NCI-H1417 treated with DMSO at 0.1 percent for 48 hours (cell line): ENCODE measurements at places on chromosomes 13 and 19.
A peak's percentile ranks its signal among the peaks of the same experiment; 100 is the strongest.

GRCh38 chr13:46126552-46127357 lies 21.9 kb upstream of the CPB2 start:
- DNase-seq = no peak

GRCh38 chr13:98105929-98106336 lies 37.0 kb upstream of the FARP1 start:
- no peak for DNase-seq

- no peak for DNase-seq
Observed at GRCh38 chr19:1615156-1615765, 10.0 kb upstream of the UQCR11 start.

- DNase-seq = no peak
Observed at GRCh38 chr13:46858163-46858562, 38.7 kb downstream of the HTR2A start.

DNA sequence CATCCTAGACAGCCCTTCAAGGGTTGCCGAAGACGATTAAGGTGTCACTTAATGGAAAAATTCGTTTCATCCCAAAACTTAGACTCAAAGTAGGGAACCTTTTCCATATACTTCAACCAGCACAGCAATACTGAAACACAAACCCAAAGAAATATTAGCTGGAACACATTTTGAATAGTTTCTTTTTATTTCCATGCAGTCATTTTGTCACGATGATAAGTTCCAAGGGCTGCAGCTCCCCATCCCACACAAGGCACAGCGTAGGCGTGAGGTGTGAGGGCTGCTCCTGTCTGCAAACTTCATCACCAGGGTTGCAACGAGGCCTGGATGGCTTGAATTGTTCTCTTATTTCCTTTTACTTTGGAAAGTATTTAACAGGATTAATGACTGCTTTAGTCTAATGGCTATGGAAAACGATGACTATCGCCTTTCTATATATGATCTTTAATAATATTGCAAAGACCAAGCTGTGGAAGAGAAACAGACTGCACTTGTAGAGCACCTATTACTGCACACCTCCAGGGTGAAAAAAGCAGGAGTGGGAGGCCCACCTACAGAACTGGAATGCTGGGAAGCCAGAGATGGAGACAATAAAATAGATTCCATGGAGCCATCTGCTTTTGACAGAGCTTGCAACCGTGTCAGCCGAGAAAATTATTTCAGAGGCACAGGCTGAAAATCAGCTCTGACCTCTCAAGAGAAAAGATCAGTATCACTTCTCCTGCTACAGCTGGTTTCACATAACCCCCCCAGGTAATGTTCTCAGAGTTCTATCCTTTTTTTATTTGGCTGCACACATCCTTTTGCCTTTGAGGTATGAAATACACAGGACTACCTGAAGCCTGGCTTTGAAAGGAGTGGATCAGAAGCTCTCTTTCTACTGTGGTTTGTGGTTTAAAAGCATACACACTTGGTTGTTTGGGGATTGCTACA lies 274.5 kb upstream of the NBEA start:
- no peak for DNase-seq

DNA sequence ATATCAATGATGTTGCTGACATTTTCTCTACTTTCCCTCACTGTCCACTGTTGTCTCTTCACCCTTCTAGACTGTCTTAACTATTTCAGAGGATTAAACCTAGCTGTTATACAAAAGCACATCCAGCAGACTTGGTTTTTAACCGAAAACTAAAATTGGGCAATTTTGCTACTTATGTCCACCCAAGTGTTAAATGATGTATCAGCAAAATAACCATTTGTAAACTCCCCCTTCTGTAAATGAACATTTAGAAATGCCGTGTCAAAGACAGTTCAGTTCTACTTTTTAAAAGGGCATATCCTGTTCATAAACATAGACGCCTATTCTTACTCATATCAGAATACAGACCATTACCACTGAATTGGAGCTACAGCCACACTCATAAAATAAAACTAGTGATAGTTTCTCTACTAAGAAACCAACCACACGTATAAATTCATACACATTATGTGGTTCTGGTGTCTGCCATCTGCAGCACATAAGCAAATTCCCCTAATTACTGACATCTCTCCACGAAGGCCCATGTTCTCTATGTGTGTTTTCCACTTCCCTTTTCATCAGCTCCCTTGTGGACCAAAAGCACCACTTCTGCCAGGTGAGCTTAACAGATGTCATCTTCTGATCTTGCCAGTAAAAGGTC lies 1091.8 kb downstream of the PCDH9 start:
- no peak for DNase-seq

DNA sequence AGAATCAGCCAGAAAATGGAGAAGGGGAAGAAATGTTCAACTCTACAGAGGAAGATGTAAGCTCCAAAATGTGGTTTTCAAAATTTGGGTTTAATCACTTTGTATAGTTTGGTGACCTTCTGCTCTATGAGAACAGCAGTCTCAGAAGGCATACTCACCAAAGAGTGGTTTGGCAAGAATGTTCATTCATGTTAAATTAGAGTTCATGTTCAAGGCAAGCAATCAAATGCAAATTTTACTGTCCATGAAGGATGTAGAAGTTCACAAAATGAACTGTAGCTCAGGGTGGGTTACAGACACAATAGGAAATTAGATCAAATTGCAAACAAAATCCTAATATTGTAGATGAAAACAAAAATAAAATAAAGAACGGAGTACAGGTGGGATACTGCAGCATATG lies 606.7 kb upstream of the PCDH20 start:
- DNase-seq = no peak

DNA sequence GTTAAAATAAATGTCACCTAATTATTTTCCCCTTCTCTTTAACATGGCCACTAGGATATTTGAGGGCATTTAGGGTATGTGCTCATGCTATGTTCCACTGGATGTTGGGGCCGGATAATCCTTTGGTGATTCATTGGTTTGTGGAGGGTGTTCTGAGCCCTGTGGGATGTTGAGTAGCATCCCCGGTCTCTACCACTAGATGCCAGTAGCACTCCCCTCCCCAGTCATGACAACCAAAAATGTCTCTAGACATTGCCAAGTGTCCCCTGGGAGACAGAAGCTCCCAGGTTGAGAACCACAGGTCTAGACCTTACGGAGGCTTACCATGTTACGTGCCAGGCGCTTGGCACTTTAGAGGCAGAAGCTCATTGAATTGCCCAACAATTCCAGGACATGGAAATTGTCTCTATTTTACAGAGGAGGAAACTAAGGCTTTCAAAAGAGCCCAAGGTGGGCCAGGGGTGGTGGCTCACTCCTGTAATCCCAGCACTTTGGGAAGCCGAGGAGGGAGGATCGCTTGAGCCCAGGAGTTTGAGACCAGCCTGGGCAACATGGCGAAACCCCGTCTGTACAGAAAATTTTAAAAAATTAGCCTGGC lies 14.1 kb downstream of the SHANK1 start:
- DNase-seq = no peak

DNA sequence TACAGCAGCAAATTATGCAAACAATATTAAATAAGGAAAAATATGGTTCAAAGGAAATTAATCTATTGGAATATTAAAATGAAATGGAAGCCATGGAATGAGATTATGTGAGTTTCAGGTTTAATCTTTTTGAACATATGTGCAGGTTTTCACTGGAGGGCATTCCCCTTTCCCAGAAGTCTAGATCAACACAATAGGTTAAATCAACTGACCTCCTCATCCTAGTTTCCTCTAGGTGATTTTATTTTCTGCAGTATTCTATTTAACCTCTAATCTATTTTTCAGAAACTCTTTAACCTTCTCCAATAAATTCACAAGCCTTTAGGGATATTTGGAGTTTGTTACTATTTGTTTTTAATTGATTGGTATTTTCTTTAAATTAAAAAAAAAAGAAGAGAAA lies 2657.6 kb upstream of the PCDH20 start:
- no peak for DNase-seq

DNA sequence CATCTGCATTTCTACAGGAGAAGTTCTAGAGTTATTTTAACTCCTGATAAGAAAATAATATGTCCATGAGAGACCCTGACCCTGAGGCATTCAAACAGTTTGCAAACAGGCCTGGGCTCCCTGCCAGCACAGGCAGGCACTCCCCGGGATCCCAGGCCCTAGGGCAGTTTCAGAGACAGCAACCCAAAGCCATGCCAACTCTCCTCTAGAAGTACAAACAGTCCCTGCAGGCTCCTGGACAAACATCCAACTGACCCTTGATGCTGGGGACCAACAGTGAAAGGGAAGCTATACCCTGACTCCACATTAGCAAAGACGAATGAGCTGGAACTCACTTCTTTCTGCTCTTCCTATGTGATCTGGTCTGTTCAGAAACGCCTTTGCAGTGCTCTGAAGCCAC lies 44.8 kb downstream of the CCDC70 start:
- DNase-seq = no peak

GRCh38 chr19:51242881-51243630 lies 7.8 kb upstream of the SIGLECL1 start:
- no peak for DNase-seq

GRCh38 chr13:45601680-45602079 lies 13.9 kb downstream of the ERICH6B start:
- DNase-seq = no peak

DNA sequence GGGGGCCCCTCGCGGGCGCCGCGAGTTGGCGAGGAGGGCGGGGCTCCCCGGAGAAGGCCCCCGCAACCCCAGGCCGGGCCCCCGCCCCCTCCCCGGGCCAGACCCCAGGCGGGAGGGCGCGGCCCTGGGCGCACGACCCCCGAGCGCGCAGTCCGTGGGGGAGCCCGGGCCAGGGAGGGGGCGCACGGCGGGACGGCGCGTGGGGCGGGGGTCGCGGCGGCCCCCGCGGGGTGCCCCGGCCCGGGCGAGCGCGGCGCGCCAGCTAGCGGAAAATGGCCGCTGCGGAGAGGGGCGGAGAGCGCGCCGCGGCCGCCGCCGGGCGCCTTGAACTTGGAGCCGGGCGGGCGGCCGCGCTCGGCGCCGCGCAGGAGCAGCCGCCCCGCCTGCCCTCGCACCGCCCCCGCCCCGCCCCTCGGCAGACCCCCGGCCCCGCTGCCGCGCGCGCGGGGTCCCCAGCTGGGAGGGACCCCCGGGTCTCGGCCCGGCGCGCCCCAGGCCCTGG lies 6.4 kb upstream of the NFIC start:
- DNase-seq = no peak

DNA sequence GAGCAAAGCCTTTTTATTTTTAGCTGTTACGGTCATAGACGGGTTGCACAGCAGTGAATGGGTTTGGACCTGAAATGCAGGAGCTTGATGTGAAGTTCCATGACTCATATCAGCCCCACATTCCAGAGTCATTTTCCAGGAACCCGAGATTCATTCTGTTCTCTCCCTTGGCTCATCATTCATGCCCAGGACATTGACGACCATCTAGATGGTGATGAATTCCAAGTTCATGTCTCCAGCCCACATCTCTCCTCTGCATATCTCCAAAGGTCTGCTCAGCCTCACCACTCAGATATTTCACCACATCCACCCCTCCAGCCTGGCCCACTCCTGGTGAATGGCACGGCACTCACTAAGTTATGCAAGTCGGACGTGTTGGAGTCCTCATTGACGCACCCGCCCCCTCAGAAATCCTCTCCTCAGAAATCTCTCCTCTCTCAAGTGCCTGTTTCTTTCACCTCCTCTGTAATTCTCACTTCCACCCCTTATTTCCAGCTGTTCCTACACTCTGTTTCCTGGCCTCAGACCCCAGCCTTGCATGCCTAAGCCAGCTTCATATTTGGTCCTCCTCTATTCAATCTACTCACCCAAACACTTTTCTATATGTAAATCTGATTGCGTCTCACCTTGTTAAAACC lies 83.1 kb downstream of the ALOX5AP start:
- no peak for DNase-seq

DNA sequence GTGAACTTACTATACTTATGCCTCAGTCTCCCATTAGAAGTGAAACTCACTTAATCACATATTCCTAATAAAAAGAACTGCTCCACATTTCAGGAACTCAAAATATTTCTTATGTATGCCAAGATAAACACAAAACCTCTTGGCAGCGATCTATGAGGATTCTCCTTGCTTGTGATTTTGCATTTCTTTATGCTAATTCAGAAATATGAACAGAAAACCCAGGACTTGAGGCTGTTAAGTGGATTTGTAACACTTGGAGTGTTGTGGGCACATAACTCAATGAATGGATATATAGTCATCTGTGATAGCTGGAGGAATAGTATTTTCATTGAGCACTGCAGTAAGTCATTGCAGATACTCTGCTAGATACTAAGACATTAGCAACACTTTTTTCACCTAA lies 5.6 kb upstream of the KATNAL1 start:
- no peak for DNase-seq

DNA sequence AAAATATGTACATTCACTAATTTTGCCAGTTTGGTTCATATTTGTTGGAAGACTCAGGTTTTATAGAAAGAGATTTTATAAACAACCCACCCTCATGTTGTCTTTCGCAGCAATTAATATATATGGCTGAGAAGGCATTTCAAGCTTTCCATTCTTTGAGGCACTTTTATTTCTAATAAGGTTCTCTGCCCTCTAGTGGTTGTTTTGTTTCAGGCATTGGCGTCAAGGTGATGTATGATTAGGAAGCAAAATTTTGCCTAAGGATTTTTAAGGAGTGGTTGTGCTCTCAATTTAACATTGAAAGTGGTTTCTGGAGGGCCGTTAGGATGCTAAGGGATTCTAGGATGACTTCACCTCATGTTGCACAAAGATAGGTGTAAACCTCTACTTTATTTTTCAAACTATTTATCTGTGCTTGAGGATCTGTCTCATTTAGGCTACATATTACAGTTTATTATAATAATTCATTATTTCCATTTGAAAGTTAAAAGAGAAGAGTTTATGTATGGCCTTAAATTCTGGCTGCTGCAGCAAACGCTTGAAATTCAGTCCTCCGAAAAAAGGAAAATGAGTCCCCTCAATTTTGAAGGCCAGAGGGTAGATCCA lies 35.9 kb downstream of the OXGR1 start:
- peak; percentile 9 for DNase-seq

GRCh38 chr13:27034678-27035111 lies 136.9 kb downstream of the USP12 start:
- no peak for DNase-seq

GRCh38 chr13:99008577-99008976 lies 30.7 kb upstream of the DOCK9 start:
- no peak for DNase-seq

GRCh38 chr13:30097701-30098100 lies 209.7 kb downstream of the KATNAL1 start:
- no peak for DNase-seq

GRCh38 chr13:94382517-94382916 lies 97.0 kb downstream of the DCT start:
- DNase-seq = no peak

- DNase-seq = no peak
Observed at GRCh38 chr13:50209631-50210030, 194.4 kb downstream of the KCNRG start.

DNA sequence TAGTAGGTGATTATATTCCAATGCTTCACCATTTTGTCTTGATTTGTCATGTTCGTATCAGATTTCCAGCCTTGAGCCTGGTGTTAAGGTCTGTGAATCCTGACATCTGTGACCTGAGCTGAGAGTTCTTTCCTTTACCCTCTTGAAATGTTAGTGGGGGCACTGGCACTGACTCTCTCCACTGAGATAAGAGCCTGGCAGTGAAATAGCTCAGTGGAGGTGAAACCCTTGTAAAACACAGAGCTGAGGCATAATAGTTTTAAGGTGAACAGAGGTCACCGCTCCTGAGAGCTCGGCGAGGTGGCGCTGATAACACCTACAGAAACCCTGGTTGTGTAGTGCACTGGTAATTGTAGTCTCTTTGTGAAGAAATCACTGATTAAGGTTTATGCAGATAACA lies 748.2 kb downstream of the DIAPH3 start:
- DNase-seq = no peak

- peak; percentile 76 for DNase-seq
Observed at GRCh38 chr13:99087954-99088491, 110.2 kb upstream of the DOCK9 start.

- DNase-seq = no peak
Observed at GRCh38 chr13:79018166-79018565, 359.2 kb upstream of the OBI1 start.
